ENCODE measurements at places on chromosomes 11 and 22.

GRCh38 chr11:122879785-122880184 lies 2.8 kb upstream of the JHY start:
- DNase-seq, result no peak

DNA sequence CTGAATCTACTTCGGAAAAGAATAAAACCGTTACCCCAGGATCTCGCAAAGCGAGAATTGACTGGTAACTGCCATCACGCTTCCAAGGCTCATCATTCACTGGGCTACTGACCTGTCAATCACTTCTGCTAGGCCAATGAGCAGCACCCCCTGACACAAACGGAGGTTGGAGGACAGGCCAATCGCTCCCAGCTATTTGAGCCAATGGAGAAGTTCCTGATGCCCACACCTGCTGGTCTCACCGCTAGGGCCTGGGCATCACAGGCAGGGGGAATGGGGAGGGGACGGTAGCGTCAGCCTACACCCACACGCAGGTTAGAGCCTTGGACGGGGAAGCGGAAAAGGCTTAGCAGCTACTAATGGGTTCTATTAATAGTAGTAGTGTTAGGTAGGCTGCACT lies 56.7 kb upstream of the CHST1 start:
- DNase-seq, result no peak

DNA sequence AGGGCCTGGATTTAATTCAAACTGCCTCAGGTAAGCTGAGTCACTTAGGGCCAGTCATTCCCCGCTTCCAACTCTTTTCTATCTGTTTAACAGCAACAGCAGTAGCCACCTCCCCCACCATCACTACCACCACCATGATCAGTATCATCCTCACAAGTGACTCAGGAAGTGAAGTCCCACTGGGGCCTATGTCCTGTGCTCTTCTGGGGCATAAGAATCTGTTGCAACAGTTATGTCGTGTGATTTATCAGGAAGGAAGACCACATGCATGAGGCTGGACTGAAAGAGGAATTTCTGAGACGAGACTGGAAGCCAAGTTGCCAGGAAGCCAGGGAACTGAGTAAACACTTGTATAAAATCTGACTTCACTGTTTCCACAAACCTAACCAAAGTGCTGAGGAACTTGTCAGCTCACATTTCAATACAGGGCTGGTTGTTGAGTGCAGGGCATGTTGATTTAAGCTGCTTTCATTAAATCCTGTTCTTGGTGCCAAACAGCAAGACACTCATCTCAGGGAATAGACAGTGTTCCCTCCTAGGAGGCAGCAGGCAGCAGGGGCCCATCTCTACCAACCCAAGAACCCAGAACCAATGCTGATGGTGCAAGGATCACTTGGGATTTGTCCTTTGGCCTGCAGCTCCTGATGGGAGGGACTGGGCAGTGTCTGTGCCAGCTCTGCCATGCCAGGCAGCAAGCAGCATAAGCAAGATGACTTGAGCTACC lies 226.7 kb upstream of the NARS2 start:
- DNase-seq, result no peak

GRCh38 chr22:36739185-36739584 lies 35.6 kb upstream of the CACNG2 start:
- no peak for DNase-seq

DNA sequence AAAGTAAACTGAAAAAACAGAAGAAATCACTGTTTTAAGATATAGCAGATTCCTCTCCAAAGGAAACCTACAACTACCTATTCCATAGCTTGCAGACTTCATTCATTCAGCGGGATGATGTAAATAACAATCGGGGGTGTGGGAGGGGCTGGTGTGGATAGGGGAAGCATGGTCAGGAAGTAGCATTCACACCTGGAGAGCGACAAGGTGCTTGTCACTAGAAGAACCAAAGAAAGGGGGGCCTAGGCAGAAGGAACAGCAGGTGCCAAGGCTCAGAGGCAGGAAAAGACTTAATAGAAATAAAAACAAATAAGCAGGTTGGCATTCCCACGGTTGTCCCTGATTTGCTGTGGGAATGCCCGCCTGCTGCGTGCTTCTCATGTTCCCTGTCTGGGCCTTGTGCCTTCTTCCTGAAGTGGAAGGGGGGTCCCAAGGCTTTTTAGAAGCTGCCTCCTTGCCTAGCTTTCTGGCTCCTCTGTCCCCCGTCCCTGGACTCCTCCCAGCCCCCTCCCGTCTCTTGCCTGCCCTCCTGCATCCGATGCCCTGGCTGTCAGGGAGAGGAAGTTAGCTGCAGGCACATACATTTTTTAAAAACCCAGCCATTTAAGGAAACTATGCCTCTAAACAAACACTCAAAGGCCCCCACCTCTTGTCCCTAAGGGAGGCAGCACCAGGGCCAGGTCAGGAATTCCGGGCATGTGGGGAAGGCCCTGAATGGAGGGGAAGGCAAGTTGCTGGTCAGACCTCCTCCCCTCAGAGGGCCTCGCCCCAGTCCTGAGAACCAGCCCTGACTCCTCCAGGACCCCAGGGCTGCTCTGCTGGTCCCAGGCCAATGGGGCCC lies 54.7 kb upstream of the PRDM11 start:
- DNase-seq, result no peak

DNA sequence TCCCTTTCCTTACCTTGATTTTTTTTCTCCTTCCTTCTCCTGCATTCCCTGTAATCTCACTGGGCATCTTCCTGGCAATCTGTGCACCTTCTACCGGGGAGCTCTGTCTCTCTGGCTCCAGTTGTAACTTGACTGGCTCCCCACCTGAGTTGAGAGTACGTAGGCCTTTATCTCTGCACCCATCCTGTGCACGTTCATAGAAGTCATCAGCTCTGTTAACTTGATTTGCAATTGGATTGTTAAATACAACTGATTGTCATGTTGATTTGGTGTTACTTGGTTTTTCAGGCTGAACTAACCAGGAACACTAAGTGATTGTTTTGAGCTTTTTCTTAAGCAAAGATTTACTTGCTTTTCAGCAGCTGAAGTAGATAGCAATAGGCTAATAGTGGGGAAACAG lies 11.8 kb downstream of the SWAP70 start:
- no peak for DNase-seq

GRCh38 chr11:71184421-71185210 lies 67.8 kb downstream of the SHANK2 start:
- DNase-seq, result no peak

- no peak for DNase-seq
Measured at GRCh38 chr11:70880416-70880815, 372.0 kb downstream of the SHANK2 start.

GRCh38 chr22:36541831-36542411 lies 13.0 kb upstream of the EIF3D start:
- no peak for DNase-seq

DNA sequence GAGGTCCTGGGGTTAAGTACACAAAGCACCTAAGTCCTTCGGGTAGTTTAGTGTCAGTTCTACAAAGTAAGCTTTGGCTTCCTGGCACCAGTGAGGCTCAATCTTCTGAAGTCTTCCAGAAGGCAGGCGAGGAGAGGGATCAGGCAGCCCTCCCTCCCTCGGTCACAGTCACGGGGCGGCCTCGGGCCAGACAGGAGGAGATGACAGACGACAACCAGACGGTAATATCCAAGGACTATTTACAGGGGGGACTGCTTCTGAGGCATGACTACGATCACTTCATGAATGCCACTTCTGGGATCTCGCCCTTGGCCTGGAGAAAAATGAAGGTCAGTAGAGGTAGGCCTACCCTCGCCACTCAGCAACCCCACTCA lies 383 bp upstream of the TMEM223 start:
- no peak for DNase-seq

DNA sequence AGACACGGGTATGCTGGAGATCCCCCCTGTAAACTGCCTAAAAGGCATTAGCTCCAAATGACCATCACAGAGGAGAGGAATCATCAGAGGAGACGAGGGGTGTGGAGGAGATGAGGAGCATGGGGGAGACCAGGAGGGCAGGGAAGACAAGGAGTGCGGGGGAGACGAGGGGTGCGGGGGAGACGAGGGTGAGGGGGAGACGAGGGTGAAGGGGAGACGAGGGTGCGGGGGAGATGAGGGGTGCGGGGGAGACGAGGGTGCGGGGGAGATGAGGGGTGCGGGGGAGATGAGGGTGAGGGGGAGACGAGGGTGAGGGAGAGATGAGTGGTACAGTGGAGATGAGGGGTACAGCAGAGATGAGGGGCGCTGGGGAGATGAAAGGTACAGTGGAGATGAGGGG lies 17.5 kb upstream of the GAL start:
- no peak for DNase-seq

GRCh38 chr22:46770726-46771125 lies 8.3 kb downstream of the TBC1D22A start:
- no peak for DNase-seq
